Amniotic epithelial cell (primary cell): ENCODE measurements at places on chromosomes 7 and 10.

- DNase-seq, result no peak
Observed at GRCh38 chr10:18455086-18455884, 196.1 kb downstream of the NSUN6 start.

- DNase-seq, result peak; percentile 54
Observed at GRCh38 chr7:128812514-128813168, 17.6 kb upstream of the FLNC start.

- DNase-seq, result no peak
Observed at GRCh38 chr7:80420876-80421275, 91.0 kb downstream of the GNAT3 start.

- no peak for DNase-seq
Observed at GRCh38 chr10:58373442-58373827, 11.8 kb upstream of the TFAM start.

DNA sequence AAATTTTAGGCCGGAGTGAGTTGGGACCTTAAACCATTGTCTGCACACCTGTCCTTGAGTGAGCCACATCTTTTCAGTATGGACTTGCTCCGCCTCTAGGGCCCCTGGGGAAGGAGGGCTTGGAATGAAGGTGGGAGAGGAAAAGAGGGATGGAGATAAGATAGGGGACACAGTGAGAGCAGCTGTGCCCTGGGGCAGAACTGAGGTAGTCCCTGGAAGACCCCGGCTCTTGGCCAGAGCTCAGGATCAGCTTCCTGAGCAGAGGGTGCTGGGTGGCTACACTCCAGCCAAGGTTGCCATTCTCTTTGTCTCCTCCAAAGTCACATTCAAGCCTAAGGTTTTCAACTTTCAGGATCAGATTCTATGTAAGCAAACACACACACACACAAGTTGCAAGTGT is 82.0 kb downstream of the MKI67 start:
- no peak for DNase-seq

GRCh38 chr7:5526100-5526905 is 102.7 kb upstream of the TNRC18 start:
- DNase-seq, result peak; percentile 51

GRCh38 chr7:95646350-95646749 is 50.0 kb upstream of the PDK4 start:
- DNase-seq, result no peak

- peak; percentile 37 for DNase-seq
Observed at GRCh38 chr10:112202561-112203241, 19.1 kb upstream of the GPAM start.

GRCh38 chr10:122859527-122859926 is 13.9 kb upstream of the CUZD1 start:
- no peak for DNase-seq

- DNase-seq, result peak; percentile 71
Observed at GRCh38 chr10:11595395-11595692, 16.1 kb downstream of the USP6NL start.

- no peak for DNase-seq
Observed at GRCh38 chr7:90618876-90619275, 22.8 kb downstream of the CDK14 start.

- no peak for DNase-seq
Observed at GRCh38 chr7:28418311-28418710, 6.0 kb downstream of the CREB5 start.

DNA sequence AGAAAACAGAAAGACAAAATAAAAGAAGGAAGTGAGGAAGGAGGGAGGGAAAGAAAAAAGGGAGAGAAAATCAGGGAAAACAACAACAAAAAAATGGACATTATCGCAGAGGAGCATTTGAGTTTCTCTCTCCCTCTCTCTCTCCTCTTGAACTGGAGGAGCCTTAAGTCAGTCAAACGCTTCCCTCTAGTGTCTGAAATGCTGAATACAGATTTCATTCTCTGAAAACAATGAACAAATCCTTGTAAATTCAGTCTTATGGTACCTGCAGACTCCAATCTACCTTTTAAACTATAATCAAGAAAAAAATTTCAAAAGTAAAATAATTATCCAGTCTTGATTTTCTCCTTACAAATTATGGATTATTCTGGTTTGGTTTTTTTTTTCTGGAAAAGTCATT is 89.2 kb upstream of the PFKP start:
- peak; percentile 76 for DNase-seq

- DNase-seq, result no peak
Observed at GRCh38 chr10:28981007-28981406, 303.7 kb downstream of the BAMBI start.

GRCh38 chr10:121527690-121528089 is 70.6 kb downstream of the FGFR2 start:
- peak; percentile 65 for DNase-seq

GRCh38 chr10:124983321-124983720 is 41.4 kb downstream of the ZRANB1 start:
- DNase-seq, result peak; percentile 9

DNA sequence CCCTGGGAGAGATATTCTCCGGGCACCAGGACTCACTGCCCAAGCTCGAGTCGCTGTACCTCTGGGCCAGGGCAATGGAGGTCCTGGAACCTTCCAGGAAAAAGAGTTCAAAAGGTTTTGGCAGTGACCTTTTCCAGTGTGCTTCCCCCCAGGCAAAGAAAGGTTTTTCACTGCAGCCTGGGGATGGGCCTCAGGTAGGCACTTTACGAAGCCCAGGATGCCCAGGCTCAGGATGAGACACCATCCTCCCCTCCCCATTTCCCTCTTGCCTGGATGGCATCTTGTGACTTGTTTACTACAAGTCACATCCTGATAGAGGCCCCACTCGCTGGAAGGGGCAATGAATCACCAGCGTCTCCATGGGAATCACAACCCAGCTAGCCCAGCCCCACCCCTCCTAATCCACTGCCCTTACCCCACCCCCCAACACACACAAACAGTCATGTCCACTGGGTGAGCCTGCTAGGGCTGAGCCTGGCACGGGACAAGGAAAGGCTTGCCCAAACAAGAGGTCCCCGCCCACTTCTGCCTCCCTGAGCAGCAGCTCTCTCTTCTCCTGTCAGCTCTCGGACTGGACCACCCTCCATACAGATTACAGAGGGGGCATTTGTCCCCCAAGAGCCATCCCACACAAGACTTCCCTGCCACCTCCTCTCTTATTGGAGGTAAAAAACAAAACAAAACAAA is 93.8 kb upstream of the SMNDC1 start:
- peak; percentile 95 for DNase-seq

- DNase-seq, result no peak
Observed at GRCh38 chr7:73905360-73905759, 44.4 kb downstream of the TMEM270 start.

- DNase-seq, result peak; percentile 96
Observed at GRCh38 chr10:59387951-59388670, 25.8 kb upstream of the FAM13C start.

DNA sequence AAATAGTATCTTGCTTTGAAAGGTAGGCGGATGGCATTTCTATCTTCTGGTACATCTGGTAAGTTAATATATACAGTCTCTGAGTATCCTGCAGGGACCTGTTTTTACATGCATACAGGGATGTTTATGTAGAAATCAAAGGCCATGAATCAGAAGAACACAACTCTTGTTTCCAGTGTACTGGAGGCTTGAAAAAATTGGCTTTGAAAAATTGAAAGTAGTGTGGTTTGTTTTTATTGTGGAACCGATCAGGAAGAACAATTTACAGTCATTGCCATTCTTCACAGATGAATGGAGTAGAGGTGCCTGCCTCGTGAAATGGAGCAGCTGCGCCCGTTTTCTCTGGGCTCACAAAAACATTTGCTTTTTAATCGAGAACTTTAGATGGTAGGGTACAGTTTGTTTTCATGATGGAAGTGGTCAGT is 54.0 kb upstream of the RPA3 start:
- peak; percentile 41 for DNase-seq

- no peak for DNase-seq
Observed at GRCh38 chr10:132891368-132891767, 51.0 kb downstream of the CFAP46 start.

DNA sequence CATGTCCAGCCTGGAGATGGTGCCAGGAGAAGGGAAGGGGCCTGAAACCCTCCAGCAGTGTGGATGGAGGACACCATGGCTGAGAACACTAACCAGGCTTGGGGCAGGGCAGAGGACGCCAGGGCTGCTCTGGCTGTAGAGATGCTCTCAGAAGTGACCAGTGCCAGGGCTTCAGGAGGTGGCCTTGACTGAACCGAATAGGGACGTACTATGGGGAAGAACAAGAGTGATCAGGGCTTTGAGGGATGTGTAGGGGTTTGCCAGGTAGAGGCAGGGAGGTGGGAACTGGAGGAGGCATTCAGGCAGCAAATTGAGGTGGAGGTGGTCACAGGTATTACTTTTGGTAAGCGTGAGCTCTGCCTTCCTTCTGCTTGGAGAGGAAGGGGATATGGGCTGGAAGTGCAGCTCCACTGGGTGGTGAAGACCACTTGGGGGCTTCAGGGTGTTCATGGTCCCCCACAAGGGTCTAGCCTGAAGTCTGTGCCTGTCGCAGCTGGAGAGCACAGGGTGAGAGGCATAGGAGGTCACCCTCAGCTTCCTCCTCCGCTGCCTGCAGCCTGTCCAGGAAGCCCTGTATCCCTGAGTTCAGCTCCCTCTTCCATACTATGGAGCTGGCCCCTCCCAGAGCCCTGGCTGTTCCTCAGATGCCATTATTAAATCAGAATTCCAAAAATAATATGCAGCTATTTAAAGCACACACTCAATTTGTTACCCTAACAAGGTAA is 27.8 kb downstream of the ADCY1 start:
- DNase-seq, result no peak
